ENCODE measurements at places on chromosomes 4 and X.

DNA sequence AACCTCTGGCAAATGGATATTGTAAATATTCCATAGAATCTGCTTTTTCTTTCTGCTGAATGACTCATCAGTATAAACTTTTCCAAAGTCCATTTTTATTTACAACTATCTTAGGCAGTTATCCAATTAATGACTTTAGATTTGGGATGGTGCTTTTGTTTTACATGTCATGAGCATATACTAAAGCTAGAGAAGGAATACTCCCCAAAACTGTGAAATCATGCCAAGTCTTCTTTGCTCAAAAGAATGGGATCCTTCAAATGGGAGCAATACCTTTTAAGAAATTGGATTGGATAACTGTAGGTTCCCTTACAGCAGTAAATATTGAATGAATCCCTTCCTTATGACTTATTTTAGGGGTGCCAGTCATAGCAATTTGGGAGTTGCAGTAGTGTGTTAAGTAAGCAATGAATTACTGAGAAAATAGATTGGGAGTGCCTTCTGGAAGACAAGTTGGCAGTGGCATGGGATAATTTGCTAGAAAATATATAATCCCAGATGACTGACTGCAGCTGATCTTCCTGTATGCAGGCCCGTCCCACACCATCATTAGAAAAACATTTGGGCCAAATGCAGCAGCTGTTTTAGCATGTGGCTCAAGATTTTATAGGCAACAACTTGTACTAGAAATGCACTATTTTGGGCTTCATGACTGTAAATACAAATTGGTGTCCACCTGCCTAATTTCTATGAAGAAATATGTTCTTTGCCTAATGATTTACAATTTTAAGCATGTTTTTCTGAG lies 2.8 kb downstream of the TMPRSS11D start:
- no peak for DNase-seq

DNA sequence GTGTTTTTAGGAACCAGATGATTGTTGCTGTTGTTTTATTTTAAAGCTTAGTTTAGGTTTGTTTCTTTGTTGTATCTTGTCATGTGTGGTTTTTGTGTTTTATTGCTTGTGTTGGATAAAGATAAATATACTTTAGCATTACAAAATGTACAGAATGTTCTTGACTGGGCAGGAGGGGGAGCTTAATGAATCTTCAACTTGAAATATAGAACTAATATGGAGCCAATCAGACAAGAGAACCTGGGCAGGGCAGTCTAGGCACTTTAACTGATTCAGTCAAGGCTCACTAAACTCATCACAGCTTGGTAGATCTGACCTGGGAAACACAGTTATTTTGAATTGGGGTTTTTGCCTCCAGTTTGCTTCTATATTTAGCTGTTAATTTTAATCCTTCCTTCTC lies 304.2 kb downstream of the ARHGAP24 start:
- no peak for DNase-seq

DNA sequence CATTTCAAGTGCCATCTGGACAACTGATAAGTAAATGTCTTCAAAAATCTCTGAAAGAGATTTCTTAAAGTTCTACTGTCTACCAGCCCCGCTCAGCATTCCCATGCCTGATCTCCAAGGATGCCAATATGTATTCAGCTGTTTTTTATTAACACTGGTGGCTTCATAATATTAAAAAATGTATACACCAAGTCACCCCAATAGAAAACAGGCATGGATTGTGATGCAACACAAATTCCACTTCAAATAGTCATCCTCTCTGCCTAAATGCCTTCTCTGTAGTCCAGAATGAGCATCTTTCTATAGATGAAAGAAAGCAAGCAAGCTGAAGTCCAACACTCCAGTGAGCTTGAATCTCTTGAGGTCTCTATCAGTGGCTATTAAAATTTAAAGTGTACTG lies 152.2 kb upstream of the PPARGC1A start:
- no peak for DNase-seq

- no peak for DNase-seq
These were observed 48.2 kb downstream of the THAP9 start for GRCh38 chr4:82948647-82949204.

- DNase-seq: no peak
These were observed 15.0 kb upstream of the STK32B start for GRCh38 chr4:5036239-5036638.

DNA sequence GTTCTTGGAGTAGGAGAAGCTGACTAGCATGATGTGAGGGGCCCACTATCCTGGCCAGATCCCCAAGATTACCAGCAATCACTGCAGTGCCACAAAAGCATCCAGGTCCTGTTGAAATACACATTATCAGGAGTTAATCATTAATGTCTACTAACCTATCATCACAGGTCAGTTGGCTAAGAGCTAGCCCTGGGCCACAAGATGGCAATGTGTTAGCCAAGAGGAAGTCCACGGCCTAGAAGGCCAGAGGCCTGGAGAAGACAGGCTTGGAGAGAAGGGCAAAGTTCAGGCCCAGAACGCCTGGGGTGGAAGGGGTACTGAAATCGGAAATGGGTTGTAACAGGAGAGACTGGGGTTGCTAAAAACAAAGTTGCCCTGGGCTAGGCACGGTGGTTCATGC lies 19.9 kb upstream of the KIAA1210 start:
- DNase-seq: no peak

DNA sequence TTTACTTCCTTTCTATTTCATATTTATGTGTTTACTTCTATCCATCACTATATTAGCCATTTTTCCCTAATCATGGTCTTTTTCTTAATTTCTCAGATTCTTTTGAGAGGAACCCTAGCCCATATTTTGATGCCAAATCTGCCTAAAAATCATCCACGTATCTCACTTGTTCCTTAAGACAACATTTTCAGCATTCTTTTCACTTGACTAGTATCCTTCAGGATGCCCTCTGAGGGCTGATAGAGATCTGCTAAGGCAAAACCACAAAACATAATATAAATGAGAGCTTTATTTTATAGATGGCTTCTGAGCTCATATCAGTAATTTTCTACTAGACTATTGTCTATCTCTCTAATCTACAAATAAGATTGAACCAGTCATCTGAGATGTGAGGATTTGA lies 341.9 kb downstream of the GPM6A start:
- DNase-seq: no peak

GRCh38 chr4:4341861-4342650 lies 44.8 kb upstream of the NSG1 start:
- DNase-seq: no peak

GRCh38 chrX:49995107-49995731 lies 72.8 kb downstream of the CLCN5 start:
- DNase-seq: no peak

GRCh38 chrX:76064825-76065224 lies 108.0 kb upstream of the PBDC1 start:
- no peak for DNase-seq

DNA sequence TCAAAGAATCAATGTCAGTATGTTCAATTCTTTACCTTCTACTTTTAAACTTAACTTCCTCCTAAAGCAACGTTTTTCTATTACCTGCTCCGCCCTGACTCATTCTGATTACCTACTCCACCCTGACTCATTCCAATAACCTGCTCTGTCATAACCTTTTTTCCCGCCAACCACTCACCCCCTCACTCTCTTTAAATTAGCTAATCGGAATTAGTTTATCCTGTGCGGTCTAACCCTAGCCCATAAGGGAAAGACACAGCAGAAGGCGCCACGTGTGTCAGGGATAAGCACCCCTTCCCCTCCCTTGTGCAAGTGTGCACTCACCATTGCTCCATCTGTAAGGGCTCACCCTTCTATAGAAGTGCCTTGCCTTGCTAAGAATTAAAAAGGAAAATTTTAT lies 64.4 kb downstream of the EIF4E start:
- DNase-seq: no peak

GRCh38 chr4:84750960-84751283 lies 168.0 kb downstream of the CDS1 start:
- no peak for DNase-seq

- no peak for DNase-seq
These were observed at the start of gene FGA for GRCh38 chr4:154590329-154591006. Gene FGA, minus strand, starts transcription at chr4:154590742. Its CDS starts 55 bp downstream, at chr4:154590687.

DNA sequence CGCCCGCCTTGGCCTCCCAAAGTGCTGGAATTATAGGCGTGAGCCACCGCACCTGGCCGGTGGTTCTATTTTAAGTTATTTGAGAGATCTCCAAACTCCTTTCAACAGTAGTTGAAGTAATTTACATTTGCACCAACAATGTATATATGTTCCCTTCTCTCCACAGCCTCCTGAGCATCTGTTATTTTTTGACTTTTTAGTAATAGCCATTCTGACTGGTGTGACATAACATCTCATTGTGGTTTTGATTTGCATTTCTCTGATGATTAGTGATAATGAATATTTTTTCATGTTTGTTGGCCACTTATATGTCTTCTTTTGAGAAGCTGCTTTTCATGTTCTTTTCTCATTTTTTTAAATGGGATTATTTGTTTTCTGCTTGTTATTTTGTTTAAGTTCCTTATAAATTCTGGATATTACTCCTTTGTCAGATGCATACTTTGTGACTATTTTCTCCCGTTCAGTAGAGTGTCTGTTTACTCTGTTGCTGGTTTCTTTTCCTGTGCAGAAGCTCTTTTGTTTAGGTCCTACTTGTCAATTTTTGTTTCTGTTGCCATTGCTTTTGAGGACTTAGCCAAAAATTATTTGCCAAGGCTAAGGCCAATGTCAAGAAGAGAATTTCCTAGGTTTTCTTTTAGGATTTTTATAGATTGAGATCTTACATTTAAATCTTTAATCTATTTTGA lies 213.2 kb downstream of the ARHGAP24 start:
- no peak for DNase-seq

GRCh38 chr4:38560340-38560739 lies 103.7 kb upstream of the KLF3 start:
- no peak for DNase-seq

- no peak for DNase-seq
These were observed 355.1 kb upstream of the PABPC5 start for GRCh38 chrX:91079342-91080114.

- DNase-seq: no peak
These were observed 63.4 kb downstream of the PTTG2 start for GRCh38 chr4:38023347-38024205.

All from NCI-H2107 (cell line).